ENCODE measurements at places on chromosomes 13 and 19. TPM values are rescaled to one million over a fixed set of nuclear protein-coding genes. Genes with fewer than 3 reads are reported as not detected.

The FSD1 gene
- 0.76 TPM for polyA plus RNA-seq

- DNase-seq: no peak
Observed at GRCh38 chr13:40231311-40231710, 435.1 kb downstream of the FOXO1 start.

DNA sequence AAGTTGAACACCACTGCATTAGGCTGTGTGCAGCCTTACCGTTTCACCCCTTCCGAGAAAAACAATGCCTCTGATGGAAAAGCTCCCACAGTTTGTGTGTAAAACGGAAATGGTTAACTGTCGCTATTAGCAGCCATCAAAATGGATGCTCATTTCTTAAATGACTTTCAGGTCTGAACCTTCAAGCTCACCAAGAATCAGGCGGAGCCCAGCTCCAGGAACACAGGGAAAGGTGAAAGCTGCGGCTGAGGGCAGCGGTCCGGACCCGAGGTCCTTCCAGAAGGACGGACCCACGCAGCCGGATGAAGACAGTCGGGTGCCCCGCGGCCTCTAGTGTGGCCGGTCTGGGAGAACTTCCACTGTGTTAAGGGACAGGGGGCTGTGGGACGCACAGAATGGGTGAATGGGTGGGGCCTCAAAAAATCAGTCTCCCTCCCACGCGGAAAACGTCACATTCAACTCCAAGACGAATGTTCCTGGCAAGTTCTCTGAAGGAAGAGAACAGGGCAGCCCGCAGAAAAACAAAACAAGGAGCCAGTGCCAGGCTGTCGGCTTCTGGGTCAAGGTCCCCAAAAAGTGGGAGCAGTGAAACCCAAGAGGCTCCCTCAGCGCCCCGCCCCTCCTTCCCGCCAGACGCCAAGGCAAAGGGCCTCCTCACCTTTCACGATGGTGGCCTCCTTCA, 4.9 kb downstream of the IRS2 start:
- no peak for DNase-seq

DNA sequence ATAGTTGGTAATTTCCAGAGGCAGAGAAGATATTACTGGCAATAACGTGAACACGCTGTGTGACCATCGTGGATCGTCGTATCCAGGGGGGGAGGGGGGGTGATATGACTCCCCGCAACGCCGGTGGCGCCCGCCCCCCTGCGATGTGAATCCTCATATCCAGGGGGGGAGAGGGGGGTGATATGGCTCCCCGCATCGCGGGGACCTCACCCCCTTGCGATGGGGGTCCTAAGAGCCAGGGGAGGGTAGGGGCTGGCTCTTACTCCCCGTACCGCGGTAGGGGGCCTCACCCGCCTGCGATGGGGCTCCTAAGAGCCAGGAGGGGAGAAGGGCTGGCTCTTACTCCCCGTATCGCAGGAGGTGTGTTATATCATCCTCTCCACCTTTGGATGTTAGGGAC, 31.3 kb upstream of the RGCC start:
- DNase-seq: no peak

DNA sequence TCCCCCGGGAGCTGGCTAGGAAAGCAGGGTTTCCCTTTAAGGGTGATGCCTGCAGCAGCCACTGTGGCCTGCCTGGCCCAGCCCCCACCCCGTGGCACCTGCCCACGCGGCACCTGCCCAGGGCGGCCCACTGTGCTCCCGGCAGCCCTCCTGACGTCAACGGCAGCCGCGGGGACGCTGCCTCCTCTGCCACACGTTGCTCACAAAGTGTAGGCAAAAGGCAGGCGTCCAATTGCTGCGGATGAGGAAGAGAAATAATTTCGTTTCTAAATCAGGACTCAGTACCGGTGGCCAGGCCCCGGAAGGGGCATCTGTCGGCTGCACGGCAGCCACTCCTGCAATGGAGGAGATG, 122.3 kb downstream of the URI1 start:
- DNase-seq: no peak

- DNase-seq: no peak
Observed at GRCh38 chr19:54186351-54186750, 3.0 kb downstream of the MBOAT7 start.

Data from CD4-positive, CD25-positive, alpha-beta regulatory T cell (primary cell).